A549 treated with GW870086 at 1 μM for 4 hours (cell line): ENCODE measurements at places on chromosomes 5 and 9. TPM values are rescaled to one million over a fixed set of nuclear protein-coding genes. Genes with fewer than 3 reads are reported as not detected.

Gene IL5
- not detected in 5 replicates for total RNA-seq

Gene SHC3
- total RNA-seq, result 0.19 to 0.59 TPM (median 0.27 TPM) in 5 replicates

Gene MELK
- total RNA-seq, result 62.8 to 78.4 TPM (median 68.5 TPM) in 5 replicates

Gene MEIKIN
- not detected in 5 replicates for total RNA-seq

Gene GABRP
- total RNA-seq, result not detected in 5 replicates

Gene PAX5
- 0.01 TPM in 2 of 5 replicates, not detected in the others for total RNA-seq

Gene FGF18
- total RNA-seq, result 0.90 to 1.8 TPM (median 1.2 TPM) in 5 replicates
